M059J (cell line): ENCODE measurements at places on chromosomes 2 and 18. TPM values are rescaled to one million over a fixed set of nuclear protein-coding genes. Genes with fewer than 3 reads are reported as not detected.

- DNase-seq = no peak
Observed at GRCh38 chr18:74457725-74458421, 765 bp upstream of the DIPK1C start.

- DNase-seq = peak; percentile 69
Observed at GRCh38 chr2:74834792-74835755, 1.1 kb downstream of the HK2 start.

The TRIM54 gene
- total RNA-seq = 0.05 TPM in 1 of 2 replicates, not detected in the other

GRCh38 chr2:124908411-124908810 lies 883.3 kb downstream of the CNTNAP5 start:
- peak; percentile 64 for DNase-seq

The COLEC11 gene
- total RNA-seq = 0.10 TPM in 1 of 2 replicates, not detected in the other

DNA sequence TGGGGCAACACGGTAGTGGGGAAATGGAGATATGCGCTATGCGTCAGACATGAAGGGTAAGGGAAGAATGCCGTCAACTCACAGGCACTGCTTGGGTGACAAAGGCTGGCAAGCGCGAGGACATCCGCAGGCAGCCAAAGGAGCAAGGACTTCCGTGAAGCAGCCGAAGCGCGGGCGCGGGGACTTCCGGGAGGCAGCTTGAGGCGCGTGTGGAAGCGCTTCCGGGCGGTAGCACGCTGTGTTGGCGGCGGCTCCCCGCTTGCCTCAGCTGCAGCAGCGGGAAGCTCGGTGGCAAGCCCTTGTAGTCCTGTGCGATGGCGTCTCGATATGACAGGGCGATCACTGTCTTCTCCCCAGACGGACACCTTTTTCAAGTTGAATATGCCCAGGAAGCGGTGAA lies at the start of gene PSMA8:
PSMA8 (plus strand) TSS at position 218 of the 400 bp plus-strand sequence; CDS start at position 315, 97 bp downstream.
- no peak for DNase-seq

The COBLL1 gene
- total RNA-seq = 12.5 and 15.6 TPM in 2 replicates

DNA sequence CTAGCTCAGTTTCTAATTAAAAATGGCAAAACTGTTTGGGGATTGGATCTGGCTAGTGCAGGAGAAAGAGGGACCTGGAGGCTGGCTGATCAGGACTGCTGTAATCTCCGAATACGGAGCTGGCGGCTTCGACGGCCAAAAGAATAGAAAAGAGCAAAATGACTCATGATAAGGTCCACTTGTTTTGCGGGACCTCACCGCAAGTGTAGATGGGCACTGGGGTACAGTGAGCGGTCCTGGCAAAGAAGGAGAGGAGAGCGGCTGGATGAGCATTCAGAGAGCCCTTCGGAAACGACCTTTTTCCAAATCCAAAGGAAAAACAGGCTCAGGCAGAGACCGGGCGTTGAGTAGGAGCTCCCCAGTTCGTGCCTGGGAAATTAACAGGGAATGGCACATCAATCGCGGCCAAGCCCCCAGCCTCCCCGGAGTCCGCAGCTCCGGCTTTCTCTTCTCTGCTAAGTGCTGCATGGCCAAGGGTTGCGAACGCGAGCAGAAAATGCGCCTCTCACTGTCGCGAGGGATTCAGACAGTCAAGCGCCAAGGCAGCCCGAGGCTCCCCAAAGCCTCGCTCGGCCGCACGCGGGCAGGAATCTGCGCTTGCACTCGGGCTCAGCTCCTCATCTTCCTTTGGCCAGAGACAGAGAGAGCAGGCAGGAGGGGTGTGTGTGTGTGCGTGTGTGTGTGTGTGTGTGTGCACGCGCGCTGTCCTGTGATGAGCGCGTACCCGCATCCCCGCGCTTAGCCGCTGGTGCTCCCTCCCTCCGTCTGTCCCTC lies 1.8 kb downstream of the DCC start:
- DNase-seq = no peak

The RAB6C gene
- total RNA-seq = 0.02 TPM in 1 of 2 replicates, not detected in the other

- peak; percentile 18 for DNase-seq
Observed at GRCh38 chr2:112577756-112578155, 6.7 kb upstream of the CHCHD5 start.

GRCh38 chr2:5713101-5713500 lies 20.9 kb downstream of the SOX11 start:
- no peak for DNase-seq

- DNase-seq = no peak
Observed at GRCh38 chr2:59658906-59659635, 894.4 kb downstream of the BCL11A start.

The ZAP70 gene
- total RNA-seq = not detected in 2 replicates

The PLGLB2 gene
- 0.05 and 2.2 TPM in 2 replicates for total RNA-seq

The KCNG2 gene
- total RNA-seq = not detected in 2 replicates

DNA sequence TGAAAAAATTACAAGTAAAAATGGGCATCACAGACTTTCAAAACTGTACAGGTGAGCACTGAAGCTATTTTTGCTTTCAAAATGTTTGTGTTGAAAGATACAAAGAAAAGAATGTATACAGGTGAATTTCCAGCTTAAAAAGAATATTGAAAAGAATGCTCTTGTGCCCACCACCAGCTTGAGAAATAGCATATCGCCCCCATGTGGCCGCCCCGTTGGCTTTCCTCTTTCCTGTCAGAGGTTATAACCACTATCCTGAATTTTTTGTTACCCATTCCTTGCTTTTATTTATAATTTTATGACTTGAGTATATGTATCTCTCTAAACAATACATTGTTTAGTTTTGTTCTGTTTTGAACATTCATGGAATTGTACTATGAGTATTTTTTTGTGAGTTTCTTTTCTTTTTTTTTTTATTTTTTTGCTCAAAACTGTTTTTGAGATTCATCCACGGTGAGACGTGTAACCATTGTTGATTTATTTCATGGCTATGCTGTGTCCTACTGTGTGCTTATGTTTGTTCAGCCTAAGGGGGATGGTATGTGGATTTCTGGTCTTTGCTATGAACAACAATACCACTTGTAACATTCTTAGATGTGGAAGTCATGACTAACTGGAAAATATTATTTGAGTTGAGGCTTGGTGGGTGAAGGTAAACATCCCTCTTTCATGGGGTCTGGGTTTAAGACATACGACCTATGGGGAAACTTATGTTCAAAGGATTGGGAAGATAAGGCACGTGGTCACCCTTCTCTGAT lies 11.6 kb downstream of the TRPM8 start:
- DNase-seq = peak; percentile 39

DNA sequence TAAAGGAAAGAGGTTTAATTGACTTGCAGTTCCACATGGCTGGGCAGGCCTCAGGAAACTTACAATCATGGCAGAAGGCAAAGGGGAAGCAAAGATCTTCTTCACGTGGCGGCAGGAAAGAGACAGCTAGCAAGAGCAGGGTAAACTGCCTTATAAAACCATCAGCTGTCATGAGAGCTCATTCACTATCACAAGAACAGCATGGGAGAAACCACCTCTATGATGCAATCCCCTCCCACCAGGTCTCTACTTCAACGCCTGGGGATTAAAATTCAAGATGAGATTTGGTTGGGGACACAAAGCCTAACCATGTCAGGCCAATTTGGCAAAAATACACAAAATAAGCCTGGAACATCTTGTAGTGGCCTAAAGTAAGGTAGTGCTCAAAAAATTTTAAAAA lies 152.6 kb downstream of the COL6A3 start:
- DNase-seq = no peak

DNA sequence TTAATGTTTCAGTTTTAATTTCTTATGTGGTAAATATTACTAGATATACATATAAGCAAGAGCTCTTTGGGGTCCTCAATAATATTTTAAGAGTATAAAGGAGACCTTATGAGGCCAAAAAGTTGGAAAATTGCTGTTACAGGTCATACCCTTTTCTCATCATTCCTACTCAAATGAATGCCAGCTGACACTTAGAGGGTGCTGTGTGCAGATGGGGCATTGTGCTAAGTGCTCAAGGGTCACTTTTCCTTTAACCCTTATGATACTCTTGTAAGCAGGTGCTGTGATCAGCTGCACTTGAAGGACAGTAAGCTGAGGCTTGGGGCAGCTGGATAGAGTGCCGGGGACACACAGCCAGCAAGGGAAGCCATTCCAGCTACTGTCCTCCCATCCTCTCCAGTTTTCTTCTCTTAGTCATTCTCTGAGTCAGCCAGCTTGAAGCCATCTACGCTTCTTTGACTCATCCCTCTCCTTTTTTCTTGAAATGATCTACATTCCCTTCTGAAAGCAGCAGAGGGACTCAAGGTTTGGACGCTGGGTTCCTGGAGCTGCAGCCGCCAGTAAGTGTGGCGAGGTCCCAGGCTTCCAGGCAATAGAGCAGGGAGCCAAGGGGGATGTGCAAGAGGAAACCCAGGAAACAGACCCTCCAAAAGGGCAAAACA lies 42.0 kb upstream of the CREB1 start:
- peak; percentile 92 for DNase-seq

DNA sequence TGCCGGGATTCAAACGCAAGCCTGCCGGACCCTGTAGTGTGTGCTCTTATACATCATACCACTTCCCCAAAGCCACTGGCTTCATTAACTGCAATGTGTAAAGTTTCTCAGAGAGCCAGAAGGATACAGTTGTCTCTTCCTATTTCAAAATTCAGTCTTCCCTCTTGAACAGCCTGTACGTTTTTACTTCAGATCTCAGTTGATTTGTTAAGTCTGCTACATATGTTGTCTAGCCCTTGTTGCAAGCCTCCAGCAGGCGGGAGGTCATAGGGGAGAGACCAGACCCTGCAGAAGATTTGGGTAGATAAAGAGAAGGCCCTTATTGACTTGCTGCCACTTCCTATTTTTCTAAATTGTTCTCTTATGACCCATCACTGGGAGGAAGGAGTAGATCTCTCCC lies 56.2 kb downstream of the ARHGEF33 start:
- no peak for DNase-seq

The SIX3 gene
- total RNA-seq = not detected in 2 replicates

DNA sequence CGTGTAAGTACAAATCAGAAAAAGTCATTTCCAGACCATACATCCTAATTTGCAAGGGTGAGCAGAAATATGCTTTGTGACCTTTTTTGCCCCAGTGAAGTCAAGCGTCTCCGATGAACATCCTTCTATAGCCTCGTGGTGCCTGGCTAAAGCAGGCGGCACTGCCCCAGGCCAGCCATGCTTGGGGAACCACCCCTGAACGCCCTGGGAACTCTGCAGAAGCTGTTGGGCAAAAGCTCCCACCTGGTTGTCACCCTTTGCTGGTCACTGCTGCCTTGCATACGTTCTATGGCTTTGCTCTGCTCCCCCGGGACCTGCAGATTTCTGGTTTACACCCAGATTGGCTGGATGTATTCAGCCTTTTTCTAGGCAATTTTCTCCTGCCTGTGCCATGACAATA lies 256.4 kb downstream of the SS18 start:
- no peak for DNase-seq

- no peak for DNase-seq
Observed at GRCh38 chr2:99756059-99756458, 266.2 kb upstream of the REV1 start.

GRCh38 chr18:31656754-31657153 lies 27.6 kb downstream of the B4GALT6 start:
- DNase-seq = no peak

- DNase-seq = no peak
Observed at GRCh38 chr2:122805346-122805745, 1049.9 kb downstream of the TSN start.

GRCh38 chr18:55879331-55879730 lies 291.3 kb upstream of the TCF4 start:
- DNase-seq = no peak

DNA sequence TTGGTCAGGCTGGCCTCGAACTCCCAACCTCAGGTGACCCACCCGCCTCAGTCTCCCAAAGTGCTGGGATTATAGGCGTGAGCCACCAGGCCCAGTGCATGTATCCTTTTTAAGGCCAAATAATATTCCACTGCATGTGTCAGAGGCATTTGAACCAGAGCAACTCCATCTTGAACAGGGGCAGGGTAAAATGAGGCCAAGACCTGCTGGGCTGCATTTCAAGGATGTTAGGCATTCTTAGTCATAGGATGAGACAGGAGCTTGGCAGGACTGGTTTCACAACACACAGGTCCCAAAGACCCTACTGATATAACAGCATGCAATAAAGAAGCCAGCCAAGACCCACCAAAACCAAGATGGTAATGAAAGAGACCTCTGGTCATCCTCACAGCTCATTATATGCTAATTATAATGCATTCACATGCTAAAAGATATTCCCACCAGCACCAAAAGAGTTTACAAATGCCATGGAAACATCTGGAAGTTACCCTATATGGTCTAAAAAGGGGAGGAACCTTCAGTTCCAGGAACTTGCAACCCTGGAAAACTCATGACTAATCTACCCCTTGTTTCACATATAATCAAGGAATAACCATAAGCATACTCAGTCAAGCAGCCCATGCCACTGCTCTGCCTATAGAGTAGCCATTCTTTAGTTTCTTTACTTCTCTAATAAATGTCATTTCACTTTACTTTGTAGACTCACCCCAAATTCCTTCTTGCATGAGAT lies 204.6 kb downstream of the RAB3GAP1 start:
- no peak for DNase-seq

GRCh38 chr2:127614731-127615130 lies 31.2 kb upstream of the GPR17 start:
- peak; percentile 91 for DNase-seq

DNA sequence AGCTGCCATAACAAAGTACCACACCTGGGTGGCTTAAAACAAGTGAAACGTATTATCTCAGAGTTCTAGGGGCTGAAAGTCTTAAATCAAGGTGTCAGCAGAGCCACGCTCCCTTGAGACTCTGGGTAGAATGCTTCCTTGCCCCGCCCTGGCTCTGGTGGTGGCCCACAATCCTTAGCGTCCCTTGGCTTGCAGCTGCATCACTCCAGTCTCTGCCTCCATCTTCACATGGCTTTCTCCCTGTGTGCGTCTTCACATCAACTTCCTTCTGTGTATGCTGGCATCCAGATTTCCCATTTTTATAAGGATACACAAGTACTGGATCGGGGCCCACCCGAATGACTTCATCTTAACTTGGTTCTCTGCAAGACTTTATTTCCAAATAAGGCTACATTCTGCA lies 62.5 kb downstream of the MRO start:
- DNase-seq = no peak

The ZNF804A gene
- 1.1 and 1.6 TPM in 2 replicates for total RNA-seq

DNA sequence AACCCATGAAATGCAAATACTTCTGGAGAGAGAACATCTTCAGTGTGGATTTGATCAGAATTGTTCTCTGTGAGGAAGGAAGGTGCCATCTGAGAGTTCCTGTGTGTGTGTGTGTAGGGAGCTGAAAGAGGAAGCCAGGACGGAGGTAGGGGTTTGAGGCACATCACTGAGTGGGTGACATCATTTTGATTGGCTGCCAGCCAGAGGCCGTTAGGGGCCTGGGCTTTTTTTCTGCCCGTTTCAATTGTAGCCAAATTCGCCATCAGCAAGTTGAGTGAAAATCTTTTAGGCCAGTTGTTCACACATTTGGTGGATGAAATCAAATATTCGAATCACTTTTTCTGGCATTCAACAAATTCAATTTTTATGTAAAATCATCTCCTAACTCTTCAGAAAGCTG lies 48.9 kb downstream of the TSN start:
- peak; percentile 37 for DNase-seq

The TUBB8B gene
- total RNA-seq = not detected in 2 replicates

DNA sequence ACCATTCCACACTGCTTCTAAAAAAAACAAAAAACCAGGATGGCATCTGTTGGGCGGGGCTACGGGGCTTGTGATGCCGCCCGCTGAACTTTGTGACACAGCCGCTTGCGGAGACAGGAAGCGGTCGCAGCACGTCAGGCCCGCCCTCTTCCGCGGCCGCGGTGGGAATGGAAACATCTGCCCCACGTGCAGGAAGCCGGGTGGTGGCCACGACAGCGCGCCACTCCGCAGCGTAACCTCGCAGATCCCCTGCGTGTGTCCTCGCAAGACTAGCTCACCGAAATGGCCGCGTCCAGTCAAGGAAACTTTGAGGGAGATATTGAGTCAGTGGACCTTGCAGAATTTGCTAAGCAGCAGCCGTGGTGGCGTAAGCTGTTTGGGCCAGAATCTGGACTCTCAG lies 168.5 kb downstream of the SUCLG1 start:
- DNase-seq = no peak
